Muscle of back (tissue), 13 donors: ENCODE measurements at places on chromosomes 12 and 14.
A peak's percentile ranks its signal among the peaks of the same experiment; 100 is the strongest.

GRCh38 chr12:6764011-6764828, 1.9 kb upstream of the PTMS start:
- DNase-seq = peak; percentile 99

DNA sequence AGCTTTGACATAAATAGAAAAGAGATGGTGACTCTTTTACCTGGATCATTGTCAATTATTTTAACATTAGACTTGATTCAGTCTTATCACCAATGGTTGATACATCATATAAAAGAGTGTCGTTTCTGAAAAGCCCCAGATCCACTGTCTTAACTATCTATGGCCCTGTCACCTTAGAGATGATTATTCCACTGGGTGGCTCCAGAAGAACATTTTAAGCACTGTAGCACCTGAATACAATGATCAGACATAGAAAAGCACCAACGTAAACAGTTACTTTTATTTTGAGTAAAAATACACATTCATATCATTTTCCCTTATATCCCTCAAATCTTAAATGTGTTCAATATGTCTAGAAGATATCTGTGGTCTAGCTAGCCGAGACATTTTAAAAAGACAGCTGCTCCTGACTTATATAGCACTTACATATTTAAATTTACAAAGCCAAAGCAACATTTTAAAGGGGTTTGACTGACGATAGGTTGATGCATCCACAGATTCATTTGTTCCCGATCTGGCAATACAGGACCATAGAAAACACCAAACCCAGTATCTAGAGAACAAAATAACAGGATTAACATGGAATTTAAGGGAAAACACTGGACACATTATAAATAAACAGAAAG, 32.9 kb downstream of the TSPAN8 start:
- no peak for DNase-seq

- DNase-seq = peak; percentile 57
Observed at GRCh38 chr14:25042362-25043299, 7.3 kb downstream of the STXBP6 start.

- peak; percentile 15 for DNase-seq
Observed at GRCh38 chr12:98374007-98374406, 141.4 kb upstream of the TMPO start.

- DNase-seq = no peak
Observed at GRCh38 chr14:51041108-51041531, 53.8 kb downstream of the TRIM9 start.
